ENCODE measurements at places on chromosomes 16 and 17.

- no peak for DNase-seq
Observed at GRCh38 chr16:5905935-5906334, 808.3 kb upstream of the EEF2KMT start.

GRCh38 chr17:44095647-44096496 is 25.3 kb downstream of the G6PC3 start:
- DNase-seq: peak; percentile 91

DNA sequence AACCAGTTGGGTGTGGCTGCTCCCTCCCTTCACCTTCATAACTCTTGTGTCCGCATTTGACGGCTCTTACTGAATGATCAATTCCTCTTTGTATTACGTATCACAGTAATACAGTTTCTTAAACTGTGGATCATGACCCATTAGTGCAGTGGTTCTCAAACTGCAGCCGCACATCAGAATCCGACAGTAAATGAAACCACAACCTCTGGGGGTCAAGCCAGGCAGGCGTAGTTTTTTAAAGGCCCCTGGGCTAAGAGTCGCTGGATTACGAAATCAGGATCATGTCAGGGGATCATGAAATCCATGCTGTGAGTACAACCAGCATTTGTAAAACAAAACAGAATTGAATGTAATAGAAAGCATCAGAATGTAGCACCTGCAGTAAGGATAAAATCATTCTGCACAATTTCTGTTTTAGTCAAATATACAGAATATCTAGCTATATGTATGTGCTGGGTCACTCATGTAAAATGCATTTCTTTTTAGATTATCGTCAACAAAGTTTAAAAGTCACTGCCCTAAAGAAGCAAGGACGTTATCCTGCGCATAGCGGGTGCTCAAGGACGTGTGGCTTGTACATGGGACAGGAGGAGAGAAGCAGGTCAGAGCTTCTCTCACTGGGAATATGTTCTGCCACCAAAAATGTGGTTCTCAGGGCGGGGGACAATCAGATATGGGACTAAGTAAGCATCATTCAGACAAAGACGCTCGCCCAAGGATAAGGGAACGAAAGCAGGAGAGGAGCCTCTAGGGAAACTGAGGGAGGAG is 113.1 kb downstream of the ZFHX3 start:
- no peak for DNase-seq

GRCh38 chr17:15346066-15346595 is 4.7 kb upstream of the TEKT3 start:
- DNase-seq: no peak

- DNase-seq: no peak
Observed at GRCh38 chr17:55238931-55239297, 25.8 kb upstream of the HLF start.

DNA sequence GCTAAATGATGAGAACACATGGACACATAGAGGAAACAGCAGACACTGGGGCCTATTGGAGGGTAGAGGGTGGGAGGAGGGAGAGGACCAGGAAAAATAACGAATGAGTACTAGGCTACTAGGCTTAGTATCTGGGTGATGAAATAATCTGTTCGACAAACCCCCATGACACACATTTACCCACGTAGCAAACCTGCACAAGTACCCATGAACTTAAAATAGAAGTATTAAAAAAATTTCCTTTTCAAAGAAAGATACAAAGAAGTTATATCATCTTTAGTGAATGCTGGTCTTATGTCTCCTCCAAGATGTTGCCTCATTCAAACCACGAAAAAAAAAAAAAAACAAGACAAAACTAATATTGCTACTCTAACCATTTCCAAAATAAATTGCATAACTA is 31.7 kb downstream of the MBTD1 start:
- no peak for DNase-seq
